ENCODE measurements at places on chromosomes 16 and 17.
A peak's percentile ranks its signal among the peaks of the same experiment; 100 is the strongest.

GRCh38 chr17:3905017-3905520, 11.2 kb downstream of the P2RX1 start:
- DNase-seq = no peak

GRCh38 chr17:77438241-77439188, 297.7 kb downstream of the SEC14L1 start:
- DNase-seq = no peak

- no peak for DNase-seq
These were observed 75.1 kb downstream of the WSB1 start for GRCh38 chr17:27368980-27369379.

- no peak for DNase-seq
These were observed 557.7 kb downstream of the MAF start for GRCh38 chr16:79042886-79043285.

DNA sequence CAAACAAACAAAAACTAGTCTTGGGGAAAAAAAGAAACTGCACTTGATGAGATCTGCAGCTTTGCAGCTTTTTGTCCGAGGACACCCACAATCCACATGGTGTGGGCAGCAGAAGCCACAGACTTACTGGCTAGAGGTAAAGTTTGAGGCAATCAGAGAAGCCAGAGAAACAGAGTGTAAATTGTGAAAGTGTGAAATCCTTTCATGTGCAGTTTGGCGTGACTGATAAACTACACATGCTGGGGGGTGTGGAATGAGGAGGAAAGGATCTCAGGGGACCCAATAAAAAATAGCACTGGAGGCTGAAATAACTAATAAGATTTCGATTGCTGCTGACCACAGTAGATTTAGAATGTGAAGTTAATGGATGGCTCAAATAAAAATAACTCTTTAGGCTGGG, 42.4 kb upstream of the HOXB13 start:
- peak; percentile 16 for DNase-seq

DNA sequence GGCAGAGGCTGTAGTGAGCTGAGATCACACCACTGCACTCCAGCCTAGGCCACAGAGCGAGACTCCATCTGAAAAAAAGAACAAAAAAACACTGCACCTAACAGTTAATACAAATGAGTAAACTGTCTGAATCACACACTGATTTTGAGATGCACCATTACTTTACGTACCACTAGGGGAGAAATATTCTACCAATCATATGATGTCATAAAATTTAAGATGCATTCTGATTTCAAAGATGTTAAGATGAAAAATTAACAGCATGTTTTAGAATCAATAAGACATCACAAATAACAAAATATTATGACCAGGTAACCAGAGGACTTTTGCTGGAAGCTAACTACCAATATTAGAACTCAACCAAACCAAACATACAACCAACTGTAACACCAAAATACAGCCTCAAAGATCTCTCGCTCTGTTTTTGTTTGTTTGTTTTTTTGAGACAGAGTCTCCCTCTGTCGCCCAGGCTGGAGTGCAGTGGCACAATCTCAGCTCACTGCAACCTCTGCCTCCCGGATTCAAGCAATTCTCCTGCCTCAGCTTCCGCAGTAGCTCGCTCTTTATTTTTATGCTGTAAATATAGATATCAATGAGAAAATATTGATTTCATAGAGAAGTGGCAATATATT, 31.6 kb downstream of the GLG1 start:
- DNase-seq = no peak

DNA sequence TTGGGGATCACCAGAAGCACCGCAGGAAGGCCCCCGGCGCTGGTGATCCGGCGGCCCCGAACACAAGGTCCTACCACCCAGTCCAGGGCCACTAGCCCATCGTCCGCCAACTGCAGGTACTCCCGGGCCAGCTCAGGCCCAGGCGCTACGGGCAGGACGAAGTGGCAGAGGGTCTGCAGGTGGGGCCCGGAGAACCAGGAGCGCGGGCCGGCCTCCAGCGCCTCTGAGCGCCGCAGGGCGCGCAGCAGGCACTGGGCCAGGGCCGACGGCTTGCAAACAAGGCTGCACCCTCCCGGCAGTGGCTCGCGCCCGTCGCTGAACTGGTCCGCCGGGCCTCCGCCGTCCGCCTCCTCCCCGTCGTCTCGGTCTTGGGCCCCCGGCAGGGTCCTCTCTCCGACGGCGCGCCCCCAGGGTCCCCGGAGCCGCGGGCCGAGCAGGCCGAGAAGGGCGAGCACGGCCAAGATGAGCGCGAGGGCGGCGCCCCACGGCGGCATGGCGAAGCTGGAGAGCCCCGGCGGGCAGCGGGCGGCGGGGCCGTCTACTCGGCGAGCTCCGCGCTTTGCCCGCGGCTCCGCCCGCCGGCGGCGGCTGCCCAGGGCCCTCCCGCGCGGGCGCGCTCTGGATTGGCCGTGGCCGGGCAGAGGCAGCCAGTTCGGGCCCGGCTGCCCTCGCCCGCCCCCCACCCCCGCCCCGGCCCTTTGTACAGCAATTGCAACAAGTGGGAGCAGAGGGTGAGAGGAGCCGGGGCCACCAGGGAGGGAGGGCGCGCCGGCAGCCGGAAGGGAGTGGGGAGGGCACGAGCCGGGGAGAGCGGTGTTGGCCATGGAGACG, at the start of gene ABHD15:
Gene ABHD15 (minus strand): TSS at position 565 of the 831 bp plus-strand sequence. CDS start 71 bp downstream, at position 494.
- DNase-seq = peak; percentile 52

- DNase-seq = no peak
These were observed 37.0 kb downstream of the MARF1 start for GRCh38 chr16:15605839-15606517.

DNA sequence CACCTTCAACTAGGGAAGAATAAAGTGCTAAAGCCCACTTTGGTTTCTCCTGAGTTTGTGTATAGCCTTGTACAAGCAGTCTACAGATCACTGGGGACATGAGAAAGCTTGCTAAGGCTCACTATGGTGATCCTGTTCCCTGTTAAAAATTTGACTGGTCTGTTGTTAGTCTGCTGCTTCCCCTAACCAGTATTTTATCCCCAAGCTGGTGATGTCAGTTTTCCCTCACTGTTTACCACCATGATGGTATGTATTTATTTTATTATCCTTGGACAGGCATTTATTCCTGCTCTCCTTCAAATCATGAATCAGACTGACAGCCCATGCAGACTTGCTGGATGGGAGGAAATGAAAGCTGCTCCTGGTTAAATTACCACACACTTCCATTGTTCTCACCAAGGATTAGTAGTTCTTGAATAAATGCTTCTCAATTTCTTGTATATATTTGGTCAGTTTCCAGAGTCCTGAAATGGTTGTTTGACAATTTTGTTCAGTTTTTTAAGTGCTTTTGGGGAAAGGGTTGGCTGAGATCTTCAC, 99.6 kb downstream of the CA4 start:
- DNase-seq = no peak

DNA sequence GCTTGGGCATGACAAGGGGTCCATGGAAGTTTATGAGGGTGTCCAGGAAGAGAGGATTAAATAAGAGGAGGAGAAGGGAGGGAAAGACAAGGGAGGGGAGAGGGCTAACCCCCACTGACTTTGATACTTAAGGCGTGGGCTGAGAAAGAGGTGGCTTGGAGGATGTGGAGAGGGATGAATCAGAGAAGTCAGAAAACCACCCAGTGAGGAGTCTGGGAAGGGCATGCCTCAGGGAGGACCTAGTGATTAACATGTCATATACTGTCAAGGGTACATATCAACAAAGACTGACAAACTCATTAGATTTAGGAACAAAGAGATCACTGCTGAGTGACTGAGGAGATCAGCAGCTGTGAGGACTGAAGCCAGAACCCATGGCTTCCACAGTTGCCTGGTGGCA, 145.4 kb downstream of the IRX5 start:
- peak; percentile 37 for DNase-seq

DNA sequence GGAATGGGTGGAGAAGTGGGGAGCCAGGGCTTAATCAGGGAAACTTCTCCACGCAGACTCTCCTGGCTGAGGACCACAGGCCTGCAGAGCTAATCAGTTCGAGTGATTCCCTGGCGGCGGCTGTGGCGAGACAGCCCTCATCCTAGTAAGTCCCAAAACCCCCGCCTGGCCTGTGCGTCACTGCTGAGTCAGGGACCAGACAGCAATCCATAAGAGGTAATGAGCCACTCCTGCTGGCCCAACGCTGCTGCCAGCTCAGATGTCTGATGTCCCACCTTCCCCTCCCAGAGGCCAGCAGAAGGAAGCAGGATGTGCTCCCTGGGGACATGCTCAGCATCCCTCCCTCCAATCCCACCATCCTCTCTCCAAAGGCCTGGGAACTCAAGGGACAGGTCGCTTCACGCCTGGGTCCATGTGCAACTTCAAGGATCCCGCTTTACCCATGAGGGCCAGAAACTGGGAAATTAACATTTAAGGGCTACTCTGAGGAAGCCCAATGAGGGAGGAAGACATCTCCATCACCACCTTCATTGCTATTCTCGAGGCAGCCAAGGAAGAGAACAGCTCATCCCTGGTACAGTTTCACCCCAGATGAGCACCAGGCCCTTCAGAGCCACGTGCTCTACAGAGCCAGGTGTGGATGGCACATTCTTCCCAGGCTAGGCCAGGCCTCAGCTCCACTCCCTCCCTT, 7.9 kb downstream of the ACLY start:
- peak; percentile 99 for DNase-seq

DNA sequence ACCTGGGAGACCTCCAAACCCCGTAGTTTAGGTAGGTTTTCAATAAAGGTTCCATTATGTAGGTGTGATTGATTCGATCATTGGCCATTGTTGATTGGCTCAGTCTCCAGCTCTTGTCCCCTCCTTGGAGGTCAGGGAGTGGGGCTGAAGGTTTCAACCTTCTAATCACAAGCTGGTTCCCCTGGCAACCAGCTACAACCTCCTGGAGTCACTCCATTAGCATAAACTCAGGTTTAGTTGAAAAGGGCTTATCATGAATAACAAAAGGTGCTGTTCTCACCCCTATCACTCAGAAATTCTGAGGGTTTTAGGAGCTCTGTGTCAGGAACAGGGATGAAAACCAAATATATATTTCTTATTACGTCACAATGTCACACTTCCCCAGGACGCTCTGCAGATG, 28.5 kb downstream of the TMEM132E start:
- DNase-seq = no peak

DNA sequence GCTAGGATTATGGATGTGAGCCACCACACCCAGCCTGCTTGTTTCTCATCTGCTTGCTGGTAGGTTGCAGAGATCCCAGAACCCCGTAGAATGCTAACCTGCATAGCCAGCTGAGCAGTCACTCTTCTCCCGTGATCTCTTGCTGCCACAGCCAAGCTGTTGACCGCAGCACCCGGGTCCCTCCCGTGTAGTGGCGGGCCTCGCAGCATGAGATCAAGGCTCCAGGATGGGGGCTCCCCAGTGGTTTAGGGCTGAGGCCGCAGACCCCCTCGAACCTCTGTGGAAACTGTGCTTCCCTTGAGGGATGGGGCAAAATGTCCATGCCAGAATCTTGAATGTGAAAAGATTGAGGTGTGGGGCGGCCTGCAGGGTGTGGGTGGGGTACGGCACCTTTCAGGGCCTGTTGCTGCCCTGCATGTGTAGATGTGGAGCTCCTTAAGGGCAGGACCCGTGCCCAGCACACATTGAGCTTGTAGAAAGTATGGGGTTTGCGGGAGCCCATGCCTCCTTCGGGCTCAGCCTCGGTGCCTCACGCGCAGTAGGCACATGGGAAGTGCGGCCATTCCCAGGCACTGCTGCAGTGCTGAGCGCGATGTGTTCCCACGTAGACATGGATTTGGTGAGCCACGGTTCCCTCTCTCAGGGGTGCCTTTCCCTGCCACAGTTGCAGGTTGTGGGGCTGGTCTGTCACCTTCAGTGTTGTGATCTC, 99.9 kb downstream of the BANP start:
- no peak for DNase-seq

GRCh38 chr16:70700101-70701020, 14.5 kb upstream of the MTSS2 start:
- no peak for DNase-seq

GRCh38 chr16:24800586-24800985, 45.2 kb upstream of the SLC5A11 start:
- peak; percentile 15 for DNase-seq

- DNase-seq = no peak
These were observed 32.8 kb downstream of the MPHOSPH6 start for GRCh38 chr16:82136956-82137821.

- no peak for DNase-seq
These were observed 65.9 kb upstream of the TNRC6C start for GRCh38 chr17:77892469-77893143.

- no peak for DNase-seq
These were observed 96.3 kb downstream of the WWOX start for GRCh38 chr16:78195797-78196196.

DNA sequence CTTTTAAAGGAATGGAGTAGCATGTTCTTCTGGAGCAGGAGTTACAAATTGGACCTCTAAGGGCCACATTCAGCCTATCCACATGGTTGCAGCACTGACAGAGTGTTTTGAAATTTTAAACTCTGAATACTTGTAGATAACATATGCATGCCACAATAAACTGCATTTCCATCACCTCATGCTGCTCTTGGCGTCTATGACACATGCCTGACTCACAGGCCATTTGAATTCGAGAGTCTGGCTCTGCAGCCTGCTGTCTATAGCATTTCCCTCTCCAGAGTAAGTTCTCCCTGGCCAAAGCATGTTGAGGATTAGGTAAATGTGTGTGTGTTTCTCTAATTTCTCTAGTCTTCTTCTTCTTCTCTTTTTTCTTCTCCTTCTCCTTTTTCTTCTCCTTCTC, 28.7 kb upstream of the MYOCD start:
- peak; percentile 82 for DNase-seq

GRCh38 chr16:12422233-12422632, 381.5 kb downstream of the CPPED1 start:
- no peak for DNase-seq

GRCh38 chr17:73020110-73020509, 72.4 kb downstream of the SLC39A11 start:
- DNase-seq = no peak

DNA sequence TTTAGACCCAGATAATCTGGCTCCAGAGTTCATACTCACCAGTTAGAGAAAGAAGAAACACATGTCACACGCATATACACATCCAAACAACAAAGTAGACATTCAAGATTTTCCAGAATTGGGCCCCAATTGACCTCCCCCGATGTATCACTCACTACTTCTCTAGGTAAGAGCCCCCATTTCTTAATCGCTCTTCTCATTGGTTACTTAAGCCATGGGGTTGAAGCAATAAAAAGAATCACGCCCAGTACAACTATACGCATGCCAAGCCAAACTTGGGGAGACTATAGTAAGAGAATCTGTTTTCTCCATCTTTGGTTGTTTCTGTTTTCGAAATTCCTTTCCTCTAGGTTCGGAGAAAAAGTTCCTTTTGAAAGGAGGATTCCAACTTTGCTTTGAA, 565 bp downstream of the DDX52 start:
- peak; percentile 4 for DNase-seq

GRCh38 chr17:31078290-31078689, 16.5 kb upstream of the NF1 start:
- DNase-seq = peak; percentile 3

All from RPMI7951 (cell line).